ENCODE measurements at places on chromosomes 4 and X.

DNA sequence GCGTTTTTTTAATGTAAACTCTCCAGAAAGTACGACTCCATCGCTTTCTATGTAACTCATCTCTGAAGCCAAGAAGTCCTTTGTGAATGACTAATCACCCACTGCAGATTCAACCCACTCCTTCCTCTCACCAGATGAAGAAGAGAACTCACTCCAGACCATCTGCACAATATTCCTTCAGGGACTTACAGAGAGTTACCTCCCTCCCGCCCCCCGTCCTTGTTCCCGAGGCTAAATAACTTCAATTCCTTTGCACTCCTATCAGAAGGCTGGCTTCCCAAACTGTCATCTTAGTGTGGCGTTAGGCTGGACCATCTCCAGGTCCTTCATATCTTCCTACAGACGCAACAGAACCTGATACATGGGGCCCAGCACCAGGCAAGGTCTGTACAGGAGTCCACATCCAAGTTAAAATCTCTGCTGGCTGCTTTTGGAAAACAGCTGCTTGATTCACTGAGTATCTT lies 82.4 kb downstream of the AFAP1 start:
- DNase-seq, result no peak

DNA sequence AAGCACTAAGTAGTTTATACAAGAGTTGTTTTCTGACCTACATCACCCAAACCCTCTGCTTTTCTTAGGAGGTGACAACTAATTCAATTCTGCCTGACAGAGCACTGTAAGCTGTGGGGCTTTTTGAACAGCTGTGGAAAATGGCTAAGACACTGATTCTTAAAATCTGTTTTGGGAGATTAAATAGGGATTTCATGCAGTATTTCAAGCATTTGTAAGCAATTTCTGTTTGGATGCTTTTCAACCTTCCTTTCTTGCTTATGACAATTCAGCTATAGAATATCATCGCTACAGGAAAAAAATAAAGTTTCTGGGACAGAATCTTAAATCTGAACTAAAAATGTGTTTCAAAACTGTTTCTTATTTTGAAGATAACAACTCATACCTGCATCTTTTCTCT lies 459.5 kb downstream of the RAPGEF2 start:
- no peak for DNase-seq

GRCh38 chr4:185249105-185249504 lies 39.7 kb downstream of the SNX25 start:
- DNase-seq, result no peak

GRCh38 chrX:46693149-46693548 lies 65.8 kb downstream of the SLC9A7 start:
- DNase-seq, result no peak

DNA sequence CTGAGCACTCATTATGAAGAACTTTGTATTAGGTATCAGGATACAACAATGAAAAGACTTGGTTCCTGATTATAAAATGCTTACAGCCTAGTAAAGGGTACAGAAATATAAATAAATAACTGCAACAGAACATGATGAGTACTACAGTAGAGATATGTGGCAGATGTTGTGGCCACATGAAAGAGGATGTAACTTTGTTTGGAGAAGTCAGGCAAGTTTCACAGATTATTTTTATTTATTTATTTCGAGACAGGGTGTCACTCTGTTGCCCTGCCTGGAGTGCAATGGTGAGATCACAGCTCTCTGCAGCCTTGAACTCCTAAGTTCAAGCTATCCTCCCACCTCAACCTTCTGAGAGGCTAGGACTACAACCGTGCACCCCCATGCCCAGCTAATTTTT lies 15.8 kb upstream of the UBE2K start:
- DNase-seq, result no peak

DNA sequence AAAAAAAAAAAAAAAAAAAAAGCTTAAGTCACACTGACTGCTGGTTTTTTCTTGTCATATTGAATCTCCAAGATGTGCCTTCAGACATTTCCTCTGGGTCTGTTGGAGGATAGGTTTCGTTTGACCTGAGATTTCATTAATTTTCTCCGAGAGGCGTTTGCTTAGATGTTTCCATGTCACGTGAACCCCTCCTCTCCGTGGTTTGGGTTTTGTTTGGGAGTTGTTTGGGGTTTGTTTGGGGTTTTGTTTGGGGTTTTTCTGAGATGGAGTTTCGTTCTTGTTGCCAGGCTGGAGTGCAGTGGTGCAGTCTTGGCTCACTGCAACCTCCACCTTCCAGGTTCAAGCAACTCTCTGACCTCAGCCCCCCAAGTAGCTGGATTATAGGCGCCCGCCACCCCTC lies 40.8 kb upstream of the DHRSX start:
- no peak for DNase-seq

- no peak for DNase-seq
Observed at GRCh38 chr4:186982160-186982559, 258.5 kb upstream of the FAT1 start.

- no peak for DNase-seq
Observed at GRCh38 chr4:16521156-16521915, 295.1 kb upstream of the TAPT1 start.

DNA sequence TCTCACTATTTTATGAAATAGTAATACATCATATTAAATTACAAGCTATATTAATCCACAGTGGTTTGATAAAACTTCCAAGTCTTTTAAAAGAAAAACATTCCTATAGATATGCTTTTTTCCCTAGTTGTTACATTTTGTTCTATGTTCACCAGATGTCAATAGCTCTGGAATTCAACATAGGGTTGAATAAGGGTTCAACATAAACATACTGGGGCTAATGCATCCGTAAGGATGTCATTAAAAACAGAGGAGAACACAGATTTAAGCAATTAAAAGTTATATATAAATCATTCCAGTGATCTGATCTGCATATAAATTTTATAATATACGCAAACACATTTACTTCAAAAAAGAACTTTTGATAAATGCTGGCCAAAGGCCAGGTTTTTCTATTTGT lies 32.5 kb downstream of the SULT1B1 start:
- DNase-seq, result no peak

- DNase-seq, result no peak
Observed at GRCh38 chrX:11190745-11191510, 79.8 kb downstream of the HCCS start.

DNA sequence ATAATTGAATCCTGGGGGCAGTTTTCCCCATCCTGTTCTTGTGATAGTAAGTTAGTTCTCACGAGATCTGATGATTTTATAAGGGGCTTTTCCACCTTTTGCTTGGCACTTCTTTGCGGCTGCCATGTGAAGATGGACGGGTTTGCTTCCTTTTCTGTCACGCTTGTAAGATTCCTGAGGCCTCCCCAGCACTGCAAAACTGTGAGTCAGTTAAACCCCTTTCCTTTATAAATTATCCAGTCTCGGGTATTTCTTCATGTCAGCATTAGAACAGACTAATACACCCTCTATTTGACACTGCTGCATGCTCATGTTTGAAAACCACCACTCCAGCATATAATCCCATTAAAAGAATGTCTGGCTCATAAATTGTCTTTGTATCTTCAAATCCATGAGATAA lies 264.4 kb upstream of the ITM2A start:
- no peak for DNase-seq

DNA sequence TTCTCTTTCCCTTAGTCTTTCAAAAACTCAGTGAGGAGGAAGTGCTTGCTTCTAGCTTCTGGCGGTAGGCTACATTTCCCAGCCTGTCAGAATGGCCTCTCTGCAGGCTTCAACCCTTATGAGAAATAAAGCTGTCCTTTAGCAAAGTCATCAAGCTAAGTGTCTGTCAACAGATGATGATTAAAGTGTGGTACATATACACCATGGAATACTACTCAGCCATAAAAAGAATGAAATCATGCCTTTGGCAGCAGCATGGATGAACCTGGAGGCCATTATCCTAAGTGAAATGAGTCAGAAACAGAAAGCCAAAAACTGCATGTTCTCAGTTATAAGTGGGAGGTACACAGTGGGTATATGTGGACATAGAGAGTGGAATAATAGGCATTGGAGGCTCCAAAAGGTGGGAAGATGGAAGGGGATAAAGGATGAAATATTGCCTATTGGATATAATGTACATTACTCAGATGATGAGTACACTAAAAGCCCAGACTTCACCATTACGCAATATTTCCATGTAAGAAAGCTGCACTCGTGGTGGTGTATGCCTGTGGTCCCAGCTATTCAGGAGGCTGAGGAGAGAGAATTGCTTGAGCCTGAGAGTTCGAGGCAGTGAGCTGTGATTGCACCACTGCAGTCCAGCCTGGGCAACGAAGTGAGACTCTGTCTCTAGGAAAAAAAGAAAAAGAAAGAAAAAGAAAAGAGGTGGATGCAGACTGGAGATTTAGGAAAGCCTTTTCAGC lies 7.9 kb downstream of the TRIM2 start:
- DNase-seq, result no peak

DNA sequence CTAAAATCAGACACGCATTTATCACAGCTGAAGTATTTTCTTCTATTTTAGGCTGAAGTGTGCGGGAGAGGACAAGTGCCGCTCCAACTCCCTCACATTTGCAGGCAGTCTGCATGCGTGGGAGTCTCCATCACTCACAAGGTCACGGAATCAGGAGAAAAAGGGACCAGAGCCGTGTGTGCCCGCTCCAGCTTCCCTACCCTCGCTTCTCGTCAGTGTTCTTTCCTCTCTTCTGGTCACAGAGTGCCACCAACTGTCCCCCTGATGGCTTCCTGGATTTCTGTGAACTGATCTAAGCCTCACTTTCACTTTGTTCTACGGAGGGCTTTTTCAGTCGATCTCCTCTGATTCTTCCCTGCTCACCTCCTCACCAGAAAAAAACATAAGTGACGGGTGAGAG lies 407.4 kb upstream of the AADAT start:
- DNase-seq, result peak; percentile 16

- DNase-seq, result no peak
Observed at GRCh38 chr4:175460414-175460813, 351.6 kb downstream of the GPM6A start.

GRCh38 chrX:19785647-19786046 lies 101.8 kb downstream of the SH3KBP1 start:
- DNase-seq, result no peak

- no peak for DNase-seq
Observed at GRCh38 chr4:28402751-28403150, 1542.1 kb downstream of the STIM2 start.

DNA sequence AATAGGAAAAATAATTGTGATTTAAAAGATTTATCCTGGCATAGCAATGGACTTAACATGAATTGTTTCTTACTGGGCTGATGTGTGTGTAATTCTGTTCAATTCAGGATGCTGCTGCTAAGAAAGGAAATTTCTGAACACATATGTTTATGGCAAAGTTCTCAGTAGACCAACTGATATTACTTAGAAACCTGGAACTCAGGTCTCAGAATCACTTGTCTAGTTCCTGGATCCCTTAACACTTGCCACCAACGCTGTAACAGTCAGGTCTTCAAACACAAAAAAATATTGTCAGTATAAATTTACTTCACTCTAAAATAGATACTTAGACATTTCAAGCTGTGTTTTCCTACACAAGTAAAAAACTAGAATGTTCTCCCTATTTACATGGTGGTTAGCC lies 5.5 kb downstream of the CASP3 start:
- DNase-seq, result no peak

- DNase-seq, result no peak
Observed at GRCh38 chr4:153579872-153580271, 104.2 kb upstream of the TLR2 start.

- DNase-seq, result no peak
Observed at GRCh38 chr4:181688432-181688831, 554.8 kb upstream of the TENM3 start.

DNA sequence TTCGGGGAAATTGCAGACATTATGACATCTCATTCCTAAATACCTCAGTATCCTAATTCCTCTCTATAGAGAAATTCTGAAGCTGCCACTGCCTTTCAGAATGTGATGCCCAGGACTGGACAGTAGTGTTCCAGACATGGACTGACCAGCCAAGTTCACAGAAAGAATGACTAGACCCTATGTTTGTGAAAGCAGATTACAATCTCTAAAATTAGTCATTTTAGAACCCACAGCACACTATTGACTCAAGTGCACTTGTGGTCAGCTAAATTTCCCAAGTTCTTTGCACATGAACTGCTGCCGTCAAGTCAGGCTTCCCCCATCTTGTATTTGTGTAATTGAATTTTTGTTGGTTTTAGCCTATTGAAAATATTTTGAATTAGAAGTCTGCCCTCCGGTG lies 81.0 kb upstream of the ESX1 start:
- no peak for DNase-seq

DNA sequence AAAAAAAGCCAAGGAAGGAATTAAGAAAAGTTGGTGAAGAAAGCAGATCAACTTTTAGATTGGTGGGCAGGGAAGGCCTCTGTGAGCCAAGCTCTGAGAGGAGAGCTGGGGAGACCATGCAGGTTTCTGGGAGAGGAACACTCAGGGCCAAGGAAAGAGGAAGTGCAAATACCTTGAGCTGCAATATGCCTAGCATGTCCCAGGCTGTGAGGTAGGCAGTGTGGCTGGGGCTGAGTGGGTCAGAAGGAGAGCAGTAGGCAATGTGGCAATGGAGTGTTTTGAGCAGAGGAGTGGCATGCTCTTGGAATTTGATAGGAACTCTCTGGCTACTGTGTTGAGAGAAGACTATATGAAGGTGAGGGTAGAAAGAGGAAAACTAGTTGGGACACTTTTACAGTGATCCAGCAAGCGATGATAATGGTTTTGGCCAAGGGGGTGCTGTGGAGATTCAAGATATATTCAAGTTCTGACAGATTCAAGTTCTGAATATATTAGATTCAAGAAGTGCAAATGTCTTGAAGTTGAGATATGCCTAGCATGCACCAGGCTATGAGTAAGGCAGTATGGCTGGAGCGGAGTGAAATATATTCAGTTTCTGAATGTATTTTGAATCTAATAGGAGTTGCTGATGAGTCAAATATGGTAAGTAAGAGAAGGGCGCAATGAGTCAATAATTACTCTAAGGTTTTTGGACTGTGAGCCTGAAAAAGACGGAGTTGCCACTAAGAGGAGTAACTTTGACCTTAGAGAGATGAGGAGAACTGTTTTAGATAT lies 172.5 kb downstream of the CAMK2D start:
- DNase-seq, result no peak

DNA sequence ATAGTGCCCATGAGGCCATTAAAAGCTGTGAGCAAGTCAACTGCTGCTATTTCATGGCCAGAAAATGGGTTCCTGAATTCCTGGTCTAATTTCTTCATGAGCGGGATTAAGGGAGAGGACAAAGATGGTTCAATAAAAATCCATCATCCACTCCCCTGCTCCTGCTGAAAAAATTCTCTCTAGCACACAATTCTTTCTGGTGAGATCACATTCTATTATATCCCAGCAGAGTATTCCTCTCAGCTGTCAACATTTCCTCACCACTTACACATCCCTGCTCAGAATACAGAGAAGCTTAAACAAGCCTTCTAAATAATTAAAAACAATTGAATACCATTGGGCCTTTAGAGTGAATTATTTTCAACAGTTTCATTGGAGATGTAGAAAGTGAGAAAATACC lies 9.5 kb downstream of the CT47C1 start:
- no peak for DNase-seq

DNA sequence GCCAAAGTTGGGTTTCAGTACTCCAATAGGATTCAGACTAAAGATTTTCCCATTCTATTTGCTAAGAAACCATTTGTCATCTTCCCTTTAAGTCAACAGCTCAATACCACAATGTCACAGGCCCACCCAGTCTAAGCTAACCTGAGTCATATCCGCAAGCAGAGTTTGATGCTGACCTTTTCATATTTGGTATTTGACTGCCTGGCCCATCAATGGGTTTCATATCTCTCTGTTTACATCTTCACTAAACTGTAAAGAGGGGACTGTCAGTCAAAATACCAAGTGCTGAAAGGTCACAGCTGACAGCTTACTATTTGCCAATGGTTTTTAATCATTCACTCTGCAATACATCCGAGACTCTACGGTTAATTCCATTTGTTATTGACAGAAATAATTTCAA lies 707.5 kb upstream of the ACTRT1 start:
- DNase-seq, result no peak

GRCh38 chr4:186852964-186853391 lies 129.3 kb upstream of the FAT1 start:
- no peak for DNase-seq
